ENCODE measurements at places on chromosomes 16 and 17.
A peak's percentile ranks its signal among the peaks of the same experiment; 100 is the strongest.

GRCh38 chr17:30369995-30370394 lies 8.7 kb upstream of the CPD start:
- peak; percentile 83 for DNase-seq

- no peak for DNase-seq
Observed at GRCh38 chr17:45137561-45138305, 2.2 kb downstream of the ACBD4 start.

DNA sequence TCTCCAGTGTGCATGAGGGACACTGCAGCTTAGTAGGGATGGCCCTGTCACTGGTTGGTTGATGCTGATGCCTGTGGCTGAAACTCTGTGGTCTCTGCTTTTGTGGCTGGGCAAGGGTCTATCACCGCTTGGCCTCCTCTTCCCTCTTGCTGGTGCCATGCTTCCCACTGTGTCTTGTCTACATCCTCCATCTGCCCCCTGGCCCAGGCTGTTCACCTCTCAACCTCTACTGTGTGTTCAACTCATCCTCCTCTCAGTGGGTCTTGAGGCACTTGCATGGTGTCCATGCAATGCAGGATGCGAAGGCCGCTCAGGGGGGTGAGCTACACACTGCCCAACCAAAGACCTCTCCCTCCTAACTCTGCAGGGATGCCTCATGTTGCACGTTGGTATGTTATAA lies 19.8 kb upstream of the SHISA6 start:
- no peak for DNase-seq

GRCh38 chr16:56910112-56910511 lies 21.8 kb upstream of the HERPUD1 start:
- no peak for DNase-seq

DNA sequence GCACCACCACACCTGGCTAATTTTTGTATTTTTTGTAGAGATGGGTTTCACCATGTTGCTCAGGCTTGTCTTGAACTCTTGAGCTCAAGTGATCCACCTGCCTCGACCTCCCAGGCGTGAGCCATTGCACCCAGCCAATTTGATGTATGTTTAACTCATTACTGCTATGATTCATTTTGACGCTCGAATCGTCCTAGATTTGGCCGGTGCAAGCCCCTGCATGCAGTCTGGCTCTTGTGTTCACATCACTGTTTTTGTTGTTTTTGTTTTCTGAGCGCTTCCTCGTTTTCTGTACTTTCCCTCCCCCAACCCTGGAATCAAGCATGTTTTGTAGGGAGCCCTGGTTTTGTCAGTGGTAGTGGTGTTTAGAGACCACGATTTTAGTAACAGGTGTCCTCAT lies 7.8 kb upstream of the DUS1L start:
- DNase-seq = no peak

- no peak for DNase-seq
Observed at GRCh38 chr17:83037084-83037873, 42.1 kb upstream of the METRNL start.

DNA sequence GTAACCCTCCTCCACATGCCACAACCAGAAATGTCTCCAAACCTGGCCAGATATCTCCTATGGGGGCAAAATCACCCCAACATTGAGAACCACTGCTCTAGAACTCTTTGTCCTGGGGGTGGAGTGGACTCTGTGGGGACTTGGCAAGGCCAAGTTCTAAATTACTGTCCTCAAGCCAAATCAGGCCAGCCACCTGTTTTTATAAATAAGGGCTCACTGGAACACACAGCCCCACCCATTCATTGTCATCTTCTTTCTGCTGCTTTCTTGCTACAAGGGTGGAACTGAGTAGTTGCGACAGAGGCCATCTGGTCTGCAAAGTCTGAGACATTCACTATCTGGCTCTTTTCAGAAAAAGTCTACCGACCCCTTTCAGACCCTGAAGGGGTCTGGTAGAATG lies 26.8 kb upstream of the TMEM220 start:
- no peak for DNase-seq

- DNase-seq = no peak
Observed at GRCh38 chr16:48612611-48613010, 2.6 kb upstream of the N4BP1 start.

GRCh38 chr16:55779402-55780094 lies 53.3 kb downstream of the CES1 start:
- DNase-seq = no peak

DNA sequence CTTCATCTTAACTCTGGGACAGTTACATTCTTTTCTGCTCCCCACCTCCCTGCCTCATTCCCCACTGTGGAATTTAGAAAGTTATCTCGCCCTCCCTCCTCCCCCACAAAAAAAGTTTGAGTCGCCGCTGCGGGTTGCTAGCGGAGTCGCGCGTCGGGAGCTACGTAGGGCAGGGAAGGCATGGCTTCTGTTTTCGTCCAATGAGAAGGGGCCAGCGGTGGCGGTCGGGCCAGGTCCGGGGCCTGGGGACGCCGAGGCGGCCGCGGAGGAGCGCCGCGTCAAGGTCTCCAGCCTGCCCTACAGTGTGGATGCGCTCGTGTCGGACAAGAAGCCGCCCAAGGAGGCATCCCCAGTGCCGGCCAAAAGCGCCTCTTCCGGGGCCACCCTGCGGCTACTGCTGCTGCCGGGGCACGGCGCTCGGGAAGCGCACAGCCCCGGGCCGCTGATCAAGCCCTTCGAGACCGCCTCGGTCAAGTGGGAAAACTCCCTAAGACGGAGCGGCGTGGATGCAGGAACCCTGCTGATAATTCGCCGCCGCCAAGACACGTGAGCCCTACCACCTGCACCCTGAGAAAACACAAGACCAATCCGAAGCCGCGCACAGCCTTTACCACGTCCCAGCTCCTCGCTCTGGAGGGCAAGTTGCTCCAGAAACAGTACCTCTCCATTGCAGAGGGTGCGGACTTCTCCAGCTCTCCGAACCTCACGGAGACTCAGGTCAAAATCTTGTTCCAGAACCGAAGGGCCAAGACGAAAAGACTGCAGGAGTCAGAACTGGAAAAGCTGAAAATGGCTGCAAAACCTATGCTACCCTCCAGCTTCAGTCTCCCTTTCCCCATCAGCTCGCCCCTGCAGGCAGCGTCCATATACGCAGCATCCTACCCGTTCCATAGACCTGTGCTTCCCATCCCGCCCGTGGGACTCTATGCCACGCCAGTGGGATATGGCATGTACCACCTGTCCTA lies 8.9 kb downstream of the OR4D1 start:
- no peak for DNase-seq

DNA sequence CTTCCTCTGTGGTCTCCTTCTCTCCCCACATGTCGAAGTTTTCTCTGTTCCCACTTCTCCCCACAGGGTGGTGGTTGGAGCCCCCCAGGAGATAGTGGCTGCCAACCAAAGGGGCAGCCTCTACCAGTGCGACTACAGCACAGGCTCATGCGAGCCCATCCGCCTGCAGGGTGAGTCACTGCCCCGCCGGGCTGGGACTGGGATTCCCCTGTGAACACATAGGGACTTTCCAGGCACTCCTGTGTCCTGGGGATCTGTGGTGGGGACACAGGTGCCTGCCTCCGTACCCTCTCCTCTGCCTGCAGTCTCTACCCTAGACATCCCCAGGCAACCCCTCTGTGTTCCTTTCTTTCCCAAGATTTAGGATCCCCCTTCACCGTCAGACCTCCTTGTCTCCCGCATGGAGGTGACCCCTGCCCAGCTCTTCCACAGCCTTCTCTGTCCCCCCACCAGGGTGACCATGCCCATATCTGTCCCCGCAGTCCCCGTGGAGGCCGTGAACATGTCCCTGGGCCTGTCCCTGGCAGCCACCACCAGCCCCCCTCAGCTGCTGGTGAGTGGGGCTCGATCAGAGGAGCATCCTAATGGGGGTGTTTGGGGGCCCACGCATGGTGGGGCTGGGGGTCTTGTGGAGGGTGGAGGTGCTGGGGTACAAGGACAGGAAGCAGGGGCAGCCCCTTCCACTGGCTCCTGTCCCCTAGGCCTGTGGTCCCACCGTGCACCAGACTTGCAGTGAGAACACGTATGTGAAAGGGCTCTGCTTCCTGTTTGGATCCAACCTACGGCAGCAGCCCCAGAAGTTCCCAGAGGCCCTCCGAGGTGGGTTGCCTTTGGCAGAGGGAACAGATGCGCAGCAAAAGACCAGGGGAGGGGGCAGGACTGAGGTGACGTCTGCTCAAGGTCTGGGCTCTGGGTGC lies 5.8 kb downstream of the ITGAM start:
- peak; percentile 66 for DNase-seq

DNA sequence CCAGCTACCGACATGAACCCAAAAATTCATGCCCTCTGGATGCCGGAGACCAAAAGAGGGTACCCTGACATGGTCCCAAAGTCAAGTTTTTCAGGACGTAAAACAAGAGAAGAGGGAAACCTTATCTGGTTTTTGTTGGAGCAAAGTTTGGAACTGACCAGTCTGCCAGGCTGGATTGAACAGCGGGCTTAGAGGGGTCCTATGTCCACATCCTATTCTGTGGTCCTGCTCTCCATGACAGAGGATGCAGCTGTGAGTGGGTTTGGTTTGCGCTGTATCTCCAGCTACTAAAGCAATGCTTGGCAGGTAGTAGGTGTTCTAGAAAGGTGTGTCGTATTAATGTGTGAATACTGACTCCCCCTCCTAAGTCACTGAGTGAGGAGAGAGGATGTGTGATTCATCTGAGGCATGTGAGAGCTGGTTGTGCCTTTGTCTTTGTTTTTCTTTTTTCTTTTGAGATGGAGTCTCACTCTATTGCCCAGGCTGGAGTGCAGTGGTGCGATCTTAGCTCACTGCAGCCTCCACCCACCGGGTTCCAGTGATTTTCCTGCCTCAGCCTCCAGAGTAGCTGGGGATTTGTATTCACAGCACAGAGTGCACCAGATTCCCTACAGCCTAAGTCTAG lies 31.0 kb downstream of the PMM2 start:
- no peak for DNase-seq

- no peak for DNase-seq
Observed at GRCh38 chr17:32299580-32300164, 34.0 kb downstream of the RHBDL3 start.

DNA sequence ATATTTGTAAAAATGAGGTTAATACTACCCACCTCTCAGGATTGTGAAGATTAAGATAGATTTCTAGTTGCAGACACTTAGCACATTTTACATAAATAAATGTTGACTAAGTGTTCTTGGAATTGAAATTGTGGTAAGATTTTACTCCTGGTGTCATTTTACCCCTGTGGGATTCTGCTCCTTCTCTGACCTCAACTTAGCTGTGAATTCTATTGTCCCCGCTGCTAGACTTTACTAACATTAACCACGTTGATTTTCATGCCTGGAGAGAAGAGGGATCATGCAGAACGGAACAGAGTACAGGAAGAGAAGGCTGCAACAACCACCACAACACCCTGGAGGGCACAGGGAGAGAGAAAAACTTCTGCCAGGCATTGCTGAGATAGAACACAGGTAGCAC lies 2.1 kb upstream of the TOM1L1 start:
- DNase-seq = no peak

GRCh38 chr16:86508947-86509758 lies 1.2 kb upstream of the FOXF1 start:
- peak; percentile 27 for DNase-seq

DNA sequence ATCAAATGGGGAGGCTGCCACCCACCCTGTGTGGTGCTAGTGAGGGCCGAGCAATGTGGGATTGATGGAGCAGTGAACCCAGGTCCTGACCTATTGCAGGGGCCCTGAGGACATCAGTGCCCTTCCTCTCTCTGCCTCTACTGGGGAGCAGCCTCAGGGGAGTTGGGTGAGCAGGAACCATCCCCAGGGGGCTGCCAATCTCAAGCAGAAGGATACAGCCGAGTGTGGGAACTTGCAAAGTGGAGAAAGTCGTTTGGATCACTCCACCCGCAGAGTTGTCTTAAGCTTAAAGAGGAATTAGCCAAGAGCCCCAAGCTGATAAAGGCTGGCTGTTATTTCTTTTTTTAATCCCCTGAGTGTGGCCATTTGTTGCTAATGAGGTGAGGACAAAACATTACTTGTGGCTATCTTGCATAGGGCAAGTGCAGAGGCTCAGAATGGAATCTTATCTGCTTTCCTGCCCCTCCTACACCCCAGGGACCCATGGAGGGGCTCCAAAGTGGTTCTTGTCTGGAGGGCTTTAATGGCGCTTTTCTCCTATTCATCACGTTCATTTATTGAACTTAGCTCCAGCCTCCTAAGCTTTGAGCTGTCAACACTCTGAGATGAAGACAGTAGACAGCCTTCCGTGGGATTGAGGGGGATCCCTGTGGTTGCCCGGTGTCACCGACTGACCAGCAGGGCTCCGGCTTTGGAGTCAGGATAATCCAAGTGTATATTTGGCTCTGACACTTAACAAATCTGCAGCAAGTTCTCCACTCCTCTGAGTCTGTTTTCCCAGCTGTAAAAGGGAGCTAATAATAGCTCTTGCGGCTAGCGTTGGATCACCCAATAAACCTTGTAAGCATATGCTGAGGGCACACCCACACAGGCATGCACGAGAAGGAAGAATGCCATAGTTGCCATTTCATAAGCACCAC lies 45.1 kb downstream of the MYH11 start:
- DNase-seq = no peak

GRCh38 chr17:72296456-72296855 lies 175.6 kb downstream of the SOX9 start:
- peak; percentile 46 for DNase-seq

DNA sequence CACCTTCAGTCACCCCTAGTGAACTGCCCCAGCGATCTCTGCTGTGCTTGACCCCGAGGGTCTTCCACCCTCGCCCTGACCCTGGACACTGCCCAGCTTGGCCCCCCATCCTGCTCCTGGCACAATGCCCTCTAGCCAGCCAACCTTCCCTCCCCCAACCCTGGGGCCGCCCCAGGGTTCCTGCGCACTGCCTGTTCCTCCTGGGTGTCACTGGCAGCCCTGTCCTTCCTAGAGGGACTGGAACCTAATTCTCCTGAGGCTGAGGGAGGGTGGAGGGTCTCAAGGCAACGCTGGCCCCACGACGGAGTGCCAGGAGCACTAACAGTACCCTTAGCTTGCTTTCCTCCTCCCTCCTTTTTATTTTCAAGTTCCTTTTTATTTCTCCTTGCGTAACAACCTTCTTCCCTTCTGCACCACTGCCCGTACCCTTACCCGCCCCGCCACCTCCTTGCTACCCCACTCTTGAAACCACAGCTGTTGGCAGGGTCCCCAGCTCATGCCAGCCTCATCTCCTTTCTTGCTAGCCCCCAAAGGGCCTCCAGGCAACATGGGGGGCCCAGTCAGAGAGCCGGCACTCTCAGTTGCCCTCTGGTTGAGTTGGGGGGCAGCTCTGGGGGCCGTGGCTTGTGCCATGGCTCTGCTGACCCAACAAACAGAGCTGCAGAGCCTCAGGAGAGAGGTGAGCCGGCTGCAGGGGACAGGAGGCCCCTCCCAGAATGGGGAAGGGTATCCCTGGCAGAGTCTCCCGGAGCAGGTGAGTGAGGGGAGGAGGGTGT lies at the start of gene TNFSF13:
TNFSF13 (plus strand) TSS at position 207 of the 776 bp plus-strand sequence; CDS start at position 497, 290 bp downstream.
- DNase-seq = peak; percentile 48
